ENCODE measurements at places on chromosomes 2 and 18.
A peak's percentile ranks its signal among the peaks of the same experiment; 100 is the strongest.

GRCh38 chr18:36693931-36694620 is 134.7 kb downstream of the TPGS2 start:
- DNase-seq: no peak

DNA sequence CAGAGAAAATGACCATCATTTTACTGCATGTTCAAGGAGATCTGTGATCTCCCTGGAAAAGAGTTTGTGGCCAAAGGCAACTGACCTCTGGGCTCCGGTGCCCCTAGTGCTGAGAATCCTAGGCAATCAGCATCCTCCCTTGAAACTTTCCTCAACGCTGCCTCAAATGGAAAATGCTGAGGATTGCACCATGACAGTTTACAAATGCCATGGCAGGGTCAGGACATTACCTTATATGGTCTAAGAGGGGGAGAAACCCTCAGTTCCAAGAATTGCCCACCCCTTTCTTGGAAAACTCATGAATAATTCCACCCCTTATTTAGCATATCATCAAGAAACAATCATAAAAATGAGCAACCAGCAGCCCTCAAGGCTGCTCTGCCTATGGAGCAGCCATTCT is 48.3 kb downstream of the ALPK2 start:
- no peak for DNase-seq

DNA sequence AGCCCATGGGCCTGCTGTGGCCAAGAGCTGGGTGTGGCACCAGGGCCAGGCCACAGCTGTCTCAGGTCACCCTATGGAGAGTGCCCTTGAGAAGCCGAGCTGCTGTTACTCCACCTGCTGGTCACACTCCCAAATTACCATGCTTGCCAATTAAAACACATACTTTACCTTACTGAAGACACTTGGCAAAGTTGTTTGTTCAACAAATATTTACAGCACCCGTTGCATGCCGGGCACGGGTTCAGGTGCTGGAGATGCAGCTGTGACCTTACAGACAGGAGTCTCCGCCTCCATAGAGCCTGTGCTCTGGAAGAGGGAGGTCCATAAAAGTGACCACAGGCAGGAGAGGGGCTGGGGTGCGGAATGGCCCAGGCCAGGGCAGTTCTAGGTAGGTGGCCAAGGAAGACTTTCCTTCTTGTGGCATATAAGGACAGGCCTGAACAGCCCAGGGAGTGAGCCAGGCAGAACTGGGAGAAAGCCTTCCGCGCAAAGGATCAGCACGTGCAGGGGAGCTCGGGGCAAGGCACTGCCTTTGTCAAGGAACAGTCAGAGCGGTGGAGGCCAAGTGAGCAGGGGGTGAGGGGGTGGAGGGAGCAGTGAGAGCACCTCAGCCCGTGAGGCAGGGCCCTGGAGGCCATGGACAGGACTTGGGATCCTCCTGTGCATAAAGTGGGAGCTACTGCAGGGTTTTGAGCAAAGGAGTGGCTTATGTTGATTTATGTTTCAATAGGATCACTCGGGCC is 23.6 kb upstream of the RBM44 start:
- peak; percentile 48 for DNase-seq

DNA sequence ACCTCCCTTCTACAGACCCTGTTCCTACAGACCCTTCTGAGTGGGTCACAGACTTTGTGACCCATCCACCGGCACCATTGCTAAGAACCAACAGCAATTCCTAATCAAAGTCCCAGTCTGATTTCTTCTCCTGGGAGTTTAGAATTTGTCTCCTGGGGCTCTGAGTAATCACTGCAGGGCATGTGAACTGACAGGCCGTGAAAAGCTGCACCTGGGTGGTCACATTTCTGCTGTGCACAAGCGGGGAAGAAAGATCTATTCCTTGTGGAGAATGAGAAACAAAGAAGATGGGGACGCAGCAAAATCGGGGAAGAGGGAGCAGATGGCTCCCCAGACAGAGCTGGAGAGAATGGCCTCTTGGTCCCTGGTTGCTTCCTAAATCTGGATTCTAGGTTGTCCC is 151.0 kb downstream of the ARL4C start:
- DNase-seq: no peak

DNA sequence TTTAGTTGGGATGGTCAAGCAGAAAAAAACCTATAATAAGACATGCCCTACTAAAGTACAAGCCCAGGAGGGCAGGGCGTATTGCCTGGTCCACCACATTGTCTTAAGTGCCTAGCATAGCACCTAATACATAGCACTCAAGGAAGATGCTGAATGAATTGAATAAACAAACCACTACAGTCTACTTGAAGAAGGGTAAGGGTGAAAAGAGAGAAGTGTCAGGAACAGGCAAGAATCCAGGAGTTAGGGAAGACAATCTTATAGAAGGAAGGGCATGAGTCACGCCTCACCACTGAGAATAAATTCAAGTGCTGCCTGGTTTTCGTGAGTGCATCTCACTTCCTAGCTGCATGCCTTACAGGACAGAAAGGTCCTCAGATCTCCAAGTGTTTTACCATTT is 13.9 kb downstream of the SLC19A3 start:
- no peak for DNase-seq

DNA sequence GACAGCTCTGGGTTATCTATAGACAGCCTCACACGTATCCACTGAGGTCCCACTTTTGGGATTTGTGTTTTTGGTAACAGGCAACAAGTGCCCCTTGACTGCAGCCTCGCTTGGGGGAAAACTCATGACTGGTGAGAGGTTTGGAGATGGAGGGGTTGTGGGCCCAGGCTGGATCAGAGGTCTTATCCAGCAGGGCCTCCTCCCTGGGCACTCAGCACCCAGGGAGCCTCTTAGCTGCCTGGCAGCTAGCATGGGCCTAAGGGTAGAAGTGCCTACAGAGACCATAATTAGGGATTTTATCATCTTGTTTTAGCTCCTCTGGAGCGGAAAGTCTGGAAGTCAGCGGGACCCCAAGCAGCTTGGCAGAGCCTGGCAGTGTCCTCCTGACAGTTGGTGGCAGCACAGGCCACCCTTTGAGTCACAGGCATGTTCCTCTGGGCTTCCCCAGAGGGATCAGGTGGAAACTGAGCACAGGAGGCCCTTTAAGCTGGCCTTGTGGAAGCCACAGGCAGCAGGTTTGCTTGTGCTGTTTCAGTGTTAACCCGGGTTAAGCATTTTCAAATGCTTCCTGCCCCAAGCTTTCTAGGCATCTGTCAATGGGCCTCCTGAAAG is 143.1 kb downstream of the KCTD1 start:
- DNase-seq: peak; percentile 37

DNA sequence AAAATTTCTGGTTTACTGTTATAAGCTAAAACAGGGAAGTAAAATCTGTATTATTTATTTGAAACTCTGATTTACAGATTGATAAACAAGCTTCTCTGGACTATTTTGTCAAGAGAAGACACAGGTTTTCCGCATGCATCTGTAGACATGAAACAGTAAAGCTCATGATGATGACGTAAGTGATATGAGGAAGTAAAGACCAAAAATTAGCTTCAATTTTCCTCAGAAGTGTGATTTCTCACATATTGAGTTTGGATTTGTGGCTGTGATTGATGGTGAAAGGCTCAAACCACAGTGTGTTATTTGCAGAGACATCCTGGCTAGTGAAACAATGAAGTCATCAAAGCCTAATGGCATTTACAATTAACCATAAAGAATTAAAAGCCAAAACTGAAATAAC is 12.6 kb upstream of the LONRF2 start:
- DNase-seq: no peak

DNA sequence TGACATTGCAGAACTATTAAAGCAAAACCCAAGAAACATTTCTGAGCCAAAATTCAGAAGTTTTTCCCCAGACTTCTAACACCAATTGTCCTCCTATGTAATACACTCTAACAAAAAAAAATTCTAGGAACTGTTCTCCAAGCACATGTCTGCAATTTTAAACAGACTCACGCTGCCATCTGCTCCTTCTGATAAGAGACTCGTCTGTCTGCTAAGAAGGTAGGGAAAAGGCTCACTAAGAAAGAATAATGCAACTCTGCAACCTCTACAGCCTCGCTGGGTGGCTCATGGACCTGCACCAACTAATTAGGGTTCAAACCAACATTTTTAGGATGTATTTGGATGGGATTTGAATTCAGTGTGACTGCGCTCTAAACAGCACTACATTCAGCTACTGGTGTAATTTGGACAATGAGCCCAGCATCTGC is 366.5 kb downstream of the DSC3 start:
- DNase-seq: no peak

DNA sequence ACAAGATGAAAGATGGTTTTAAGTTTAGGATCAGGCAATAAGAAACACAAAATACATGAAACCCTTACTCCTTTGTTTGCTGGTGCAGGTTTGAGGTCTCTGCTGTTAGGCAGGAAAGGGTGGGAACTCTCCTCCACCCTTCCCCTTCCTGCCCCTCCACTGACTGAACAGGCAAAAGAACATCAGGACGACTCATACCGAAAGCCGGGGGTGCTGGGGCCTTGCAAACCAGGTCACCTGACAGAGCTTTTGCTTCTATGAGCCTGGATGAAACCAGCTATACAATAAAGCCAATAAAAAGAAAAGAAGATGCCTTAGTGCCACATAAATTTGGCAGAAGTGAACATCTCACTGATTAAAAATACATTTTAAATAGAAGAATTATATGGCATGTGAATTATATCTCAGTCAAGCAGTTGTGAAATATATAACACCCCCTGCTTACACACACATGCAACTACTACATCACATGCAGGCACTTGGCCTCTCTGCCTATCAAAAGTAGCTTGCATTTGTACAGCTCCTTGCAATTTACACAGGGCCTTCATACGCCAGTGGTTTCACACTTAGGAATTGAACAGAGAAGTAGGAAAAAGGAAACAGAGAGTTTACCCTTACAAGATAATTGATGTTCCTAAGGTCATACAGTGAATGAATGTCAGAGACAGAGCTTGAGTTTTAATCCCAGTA is 215.1 kb upstream of the TRIB2 start:
- DNase-seq: peak; percentile 39

DNA sequence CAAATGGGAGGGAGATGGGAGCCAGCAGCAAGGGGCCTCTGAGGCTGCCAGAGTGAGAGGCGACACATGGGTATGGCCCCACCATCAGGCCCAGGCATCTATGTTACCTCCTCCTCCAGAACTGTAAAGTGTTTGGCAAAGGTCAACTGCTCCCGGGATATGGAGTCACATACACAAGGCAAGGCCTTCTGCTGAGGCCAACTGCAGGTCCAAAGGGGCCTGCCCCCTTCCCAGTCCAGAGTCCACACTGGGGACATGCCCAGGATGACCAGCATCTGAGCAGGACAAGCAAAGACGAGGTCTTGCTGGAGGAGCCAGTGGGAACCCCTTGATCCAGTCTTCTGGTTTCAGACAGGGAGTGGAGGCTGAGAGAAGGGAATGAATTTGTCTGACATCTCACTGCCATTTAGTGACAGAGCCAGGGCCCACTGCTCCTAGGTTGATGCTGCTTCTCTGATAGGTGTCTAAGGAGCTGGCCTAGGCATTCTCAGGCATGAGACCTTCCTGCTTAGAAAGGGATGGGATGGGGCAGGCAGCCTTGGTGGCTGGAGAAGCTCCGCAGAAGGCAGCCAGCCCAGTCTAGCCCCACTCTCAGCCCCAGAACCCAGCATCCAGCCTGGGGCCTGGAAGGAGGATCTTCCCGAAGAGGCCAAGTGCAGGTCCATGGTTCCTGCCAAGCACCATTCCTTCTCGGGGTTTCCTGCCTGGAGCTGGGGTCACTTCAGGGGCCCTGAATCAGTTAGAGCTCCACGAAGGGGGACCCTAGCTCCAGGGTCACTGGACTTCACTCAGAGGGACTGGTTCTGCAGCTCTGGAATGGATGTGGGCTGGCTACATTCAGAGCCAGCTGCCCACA is 26.4 kb downstream of the EMX1 start:
- DNase-seq: no peak

GRCh38 chr2:149741646-149742045 is 154.1 kb upstream of the MMADHC start:
- DNase-seq: no peak

DNA sequence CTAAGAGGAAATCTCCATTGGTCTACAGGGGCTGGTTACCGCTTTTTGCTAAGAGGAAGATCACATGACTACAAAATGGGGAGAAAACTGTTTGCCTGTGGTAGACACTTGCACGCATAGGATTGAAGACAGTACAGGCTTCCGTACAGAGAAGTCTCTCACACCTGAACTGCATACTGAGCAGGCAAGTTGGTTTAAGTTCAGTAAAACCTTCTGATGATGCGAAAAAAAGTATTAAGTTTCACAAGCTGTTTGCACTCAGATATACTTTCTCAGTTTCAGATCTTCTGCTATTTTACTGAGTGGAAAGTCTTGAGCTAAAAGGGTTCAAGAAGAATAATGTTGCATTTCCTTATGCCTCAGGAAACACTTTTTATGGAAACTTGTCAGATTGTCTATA is 292.2 kb upstream of the MC4R start:
- DNase-seq: no peak

GRCh38 chr2:169670215-169670651 is 24.0 kb downstream of the CFAP210 start:
- DNase-seq: no peak

DNA sequence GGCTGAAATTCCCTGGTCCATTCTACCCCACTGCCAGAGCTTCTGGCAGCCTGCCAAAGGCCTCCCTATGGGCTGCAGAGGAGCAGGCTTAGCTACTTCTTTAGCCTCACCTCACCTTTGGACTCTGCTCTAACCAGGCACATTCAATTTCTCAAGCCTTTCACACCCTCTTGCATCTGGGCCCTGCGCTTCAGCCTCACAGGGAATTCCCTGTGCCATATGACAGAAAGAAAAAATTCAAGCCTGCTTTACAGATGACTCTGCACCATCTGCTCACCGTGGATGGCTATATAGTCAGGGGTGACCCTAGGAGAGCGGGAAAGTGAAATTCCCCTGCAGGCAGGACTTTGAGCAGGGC is 62.5 kb downstream of the REEP1 start:
- DNase-seq: no peak

- no peak for DNase-seq
Measured at GRCh38 chr2:100390001-100390940, 27.2 kb downstream of the CHST10 start.

DNA sequence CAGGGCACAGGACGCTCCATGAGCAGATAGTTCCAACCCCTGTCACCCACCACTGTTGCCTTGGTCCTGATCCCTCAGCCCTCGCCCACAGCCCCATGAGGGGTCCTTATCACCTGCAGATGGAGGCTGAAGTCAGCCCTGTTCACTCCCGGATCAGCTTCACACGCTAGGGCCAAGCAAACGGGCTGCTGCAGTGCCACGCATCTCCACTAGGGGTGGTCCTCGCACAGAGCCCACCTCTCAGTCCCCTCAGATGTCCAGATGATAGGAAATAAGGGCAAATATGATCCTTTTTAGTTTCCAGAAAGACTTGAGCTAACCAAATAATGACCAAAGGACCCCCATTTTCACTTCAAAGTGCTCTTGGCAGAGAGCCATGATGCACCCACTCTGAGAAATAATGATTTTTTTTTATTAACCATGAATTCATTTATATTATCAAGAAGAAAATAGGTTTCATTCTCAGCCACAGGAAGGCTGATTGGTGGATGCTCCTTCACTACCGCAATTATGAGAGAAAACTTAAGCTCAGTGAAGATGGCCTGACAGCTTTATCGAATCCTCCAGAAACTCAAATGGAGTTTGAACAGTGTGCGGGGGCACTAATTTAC is 71.9 kb upstream of the KLHL29 start:
- DNase-seq: peak; percentile 44
